Stimulated activated naive B cell treated with anti-CD40 and anti-IgM and Interleukin-4, amounts not matched to agents 10 μg/mL and 1 μg/mL and 100 μg/mL, for 72 hours (primary cell): ENCODE measurements at places on chromosomes 7 and 10.

- DNase-seq: no peak
These were observed 190.3 kb upstream of the TMEM196 start for GRCh38 chr7:19963695-19964094.

DNA sequence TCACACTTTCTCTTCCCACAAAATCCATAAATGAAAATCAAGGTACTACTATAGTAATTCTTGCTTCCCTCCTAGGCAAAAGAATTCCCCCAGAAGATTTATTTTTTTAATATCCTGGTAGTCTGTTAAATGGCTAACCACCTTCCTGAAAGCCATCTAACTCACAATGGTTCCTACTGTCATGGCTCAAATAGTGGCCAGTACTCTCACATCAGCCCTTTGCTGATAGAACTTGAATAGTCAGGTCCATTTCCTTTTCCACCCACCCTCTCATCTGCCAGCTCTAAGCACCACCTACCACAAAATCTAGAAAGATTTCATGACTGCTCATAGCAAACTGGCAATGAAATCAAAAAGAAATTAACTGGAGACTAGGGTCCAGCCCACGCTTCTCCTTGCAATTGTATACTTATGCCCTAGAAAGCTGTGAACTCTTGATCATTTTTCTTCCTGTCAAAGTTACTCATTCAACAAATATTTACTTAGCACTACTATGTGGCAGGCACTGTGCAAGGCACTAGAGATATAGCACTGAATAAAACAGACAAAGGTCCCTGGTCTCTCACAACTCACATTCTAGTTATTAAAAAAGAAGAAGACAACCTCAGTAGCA, 60.4 kb downstream of the ARMH3 start:
- DNase-seq: no peak

- no peak for DNase-seq
These were observed 50.8 kb upstream of the EGR2 start for GRCh38 chr10:62866941-62867340.

GRCh38 chr7:28544453-28545117, 132.3 kb downstream of the CREB5 start:
- DNase-seq: no peak

- no peak for DNase-seq
These were observed 21.3 kb upstream of the AGR2 start for GRCh38 chr7:16826060-16826459.

DNA sequence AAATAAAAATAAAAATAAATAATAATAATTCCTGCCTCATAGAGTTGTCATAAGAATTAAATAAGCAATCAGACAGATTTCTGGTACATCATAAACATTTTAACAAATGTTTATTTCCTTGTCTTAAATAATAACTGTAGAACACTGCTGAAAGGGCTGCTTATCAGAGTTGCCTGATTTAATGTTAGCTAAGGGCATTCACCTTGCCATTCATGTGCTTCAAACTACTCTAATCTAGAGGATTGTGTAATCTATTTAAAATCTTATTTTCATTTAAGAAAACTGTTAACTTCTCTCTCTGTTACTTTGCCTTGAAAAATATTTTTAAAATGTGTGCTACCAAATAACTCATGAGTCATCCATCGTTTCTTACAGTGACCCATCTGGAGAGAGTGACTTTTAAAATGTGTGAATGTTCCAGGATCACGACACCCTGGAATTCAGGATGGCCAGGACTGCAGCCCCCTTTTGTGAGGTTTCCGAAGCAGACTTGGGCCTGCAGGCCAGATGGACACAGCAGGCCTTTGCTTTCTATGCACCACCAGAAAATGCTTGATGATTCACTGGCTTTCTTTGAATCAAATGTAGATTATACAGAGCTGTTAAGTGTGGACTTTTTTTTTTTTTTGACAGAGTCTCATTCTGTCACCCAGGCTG, 109.1 kb upstream of the TNS3 start:
- no peak for DNase-seq

DNA sequence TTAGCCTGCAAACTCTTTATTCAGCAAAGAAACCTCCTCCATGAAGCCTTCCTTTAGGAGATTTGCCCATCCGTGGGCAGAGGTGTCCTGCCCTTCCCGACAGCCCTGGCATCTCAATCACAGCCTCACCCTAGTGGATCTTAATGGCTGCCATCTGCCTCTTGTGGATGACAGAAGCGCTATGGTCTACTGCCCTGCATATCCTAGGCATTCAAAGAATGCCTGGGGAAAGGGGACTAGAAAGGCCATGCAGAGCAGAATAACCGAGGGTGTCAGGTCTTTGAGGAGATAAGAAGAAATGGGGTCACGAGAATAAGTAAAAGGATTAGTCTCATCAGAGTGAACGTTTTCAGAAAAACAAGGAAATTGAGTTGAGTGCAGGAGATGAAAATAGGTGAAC, 57.7 kb upstream of the SPOCK2 start:
- DNase-seq: no peak

DNA sequence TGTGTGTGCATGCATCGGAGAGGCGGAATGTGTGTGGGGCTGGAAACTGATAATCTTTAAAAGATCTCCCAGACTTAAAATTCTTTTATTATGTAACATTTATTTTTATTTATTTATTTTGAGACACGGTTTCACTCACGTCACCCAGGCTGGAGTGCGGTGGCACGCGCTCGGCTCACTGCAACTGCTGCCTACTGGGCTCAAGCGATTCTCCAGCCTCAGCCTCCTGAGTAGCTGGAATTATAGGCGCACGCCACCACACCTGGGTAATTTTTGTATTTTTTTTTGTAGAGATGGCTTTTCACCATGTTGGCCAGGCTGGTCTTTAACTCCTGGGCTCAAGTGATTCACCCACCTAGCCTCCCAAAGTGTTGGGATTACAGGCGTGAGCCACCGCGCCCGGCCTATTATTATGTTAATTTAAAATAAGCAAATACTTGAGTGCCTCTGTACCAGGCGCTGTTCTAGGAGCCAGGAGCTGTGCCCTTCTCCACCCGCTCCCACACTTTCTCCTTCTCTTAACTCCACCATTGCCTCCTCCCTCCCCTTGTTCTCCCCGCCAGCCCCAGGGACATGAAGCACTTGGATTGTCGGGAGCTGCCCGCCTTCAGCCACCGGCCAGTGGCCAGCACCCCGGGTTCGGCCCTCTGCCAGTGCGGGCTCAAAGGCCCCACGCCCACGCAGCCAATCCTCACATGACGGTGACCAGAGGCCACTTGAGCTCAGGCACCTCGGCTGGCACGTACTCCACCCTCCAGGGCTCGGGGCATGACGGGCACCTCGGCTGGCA, 163.6 kb downstream of the DNAJB6 start:
- no peak for DNase-seq

DNA sequence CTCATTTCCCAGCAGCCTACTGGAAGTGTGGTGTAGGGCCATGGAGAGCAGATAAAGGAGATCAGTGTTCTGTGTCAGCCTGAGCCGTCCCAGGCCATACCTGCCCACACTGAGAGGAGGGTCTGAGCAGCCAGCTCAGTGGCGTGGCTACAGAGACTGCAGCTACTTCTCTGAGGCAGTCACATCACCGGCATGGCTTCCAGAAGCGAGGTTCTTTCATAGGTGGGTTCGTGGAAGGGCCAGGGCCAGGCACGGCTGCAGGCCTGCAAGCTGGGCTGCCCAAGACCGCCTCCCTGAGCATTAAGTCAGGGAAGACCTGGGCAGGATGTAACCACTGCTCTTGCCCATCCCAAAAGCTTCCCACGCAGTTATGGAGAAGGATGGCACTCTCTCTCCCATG, 34.9 kb downstream of the LDB3 start:
- DNase-seq: no peak

GRCh38 chr7:148368562-148368961, 222.0 kb upstream of the C7orf33 start:
- DNase-seq: peak; percentile 1

- no peak for DNase-seq
These were observed 350.0 kb downstream of the GLRX3 start for GRCh38 chr10:130485958-130486895.

DNA sequence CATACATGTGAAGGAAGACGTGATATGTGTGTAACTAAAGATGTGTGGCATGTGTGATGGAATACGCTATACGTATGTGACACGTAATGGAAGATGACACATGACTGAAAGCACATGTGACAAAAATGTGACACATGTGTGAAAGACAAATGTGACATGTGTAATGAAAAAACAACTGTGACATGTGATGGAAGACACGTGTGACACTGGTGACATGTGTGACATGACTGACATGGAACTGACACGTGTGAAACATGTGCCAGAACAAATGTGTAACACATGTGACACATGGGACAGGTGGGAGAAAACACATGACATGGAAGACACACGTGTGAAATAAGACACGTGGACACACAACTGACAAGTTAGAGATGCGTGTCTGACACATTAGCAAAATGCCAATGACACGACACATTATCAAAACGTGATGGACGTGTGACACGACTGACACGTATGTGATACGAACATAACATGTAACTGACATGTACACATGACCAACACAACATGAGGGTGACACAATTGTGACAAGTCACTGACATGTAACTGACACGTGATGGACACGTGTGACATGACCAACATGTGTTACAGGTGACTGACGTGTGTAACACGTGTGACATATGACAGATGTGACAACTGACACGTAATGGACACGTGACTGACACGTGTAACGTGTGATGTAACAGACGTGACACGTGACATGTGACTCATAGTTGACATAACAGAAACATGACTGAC, 24.4 kb downstream of the CRPPA start:
- no peak for DNase-seq

GRCh38 chr10:71216751-71217265, 4.4 kb downstream of the UNC5B start:
- DNase-seq: no peak

DNA sequence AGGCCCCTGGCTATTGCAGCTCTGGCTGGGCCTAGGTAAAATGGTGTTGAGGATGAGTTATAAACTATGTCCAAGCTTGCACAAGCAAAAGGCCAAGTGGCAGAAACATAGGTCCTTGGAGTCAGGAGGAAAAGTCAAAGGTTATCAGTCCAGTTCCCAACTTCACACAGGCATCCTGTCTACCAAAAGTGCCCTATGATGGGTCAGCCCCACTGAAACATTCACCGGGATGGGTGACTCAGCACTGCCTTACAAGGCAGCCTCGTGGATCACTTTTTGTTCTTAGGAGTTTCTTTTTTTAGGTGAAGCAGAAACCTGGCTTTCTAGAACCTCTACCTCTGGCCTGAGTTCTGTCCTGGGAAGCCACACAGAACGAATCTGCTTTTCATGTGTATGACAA, 158.8 kb upstream of the LYZL2 start:
- DNase-seq: no peak

- DNase-seq: peak; percentile 21
These were observed 3.2 kb downstream of the SFMBT2 start for GRCh38 chr10:7407368-7408290.

DNA sequence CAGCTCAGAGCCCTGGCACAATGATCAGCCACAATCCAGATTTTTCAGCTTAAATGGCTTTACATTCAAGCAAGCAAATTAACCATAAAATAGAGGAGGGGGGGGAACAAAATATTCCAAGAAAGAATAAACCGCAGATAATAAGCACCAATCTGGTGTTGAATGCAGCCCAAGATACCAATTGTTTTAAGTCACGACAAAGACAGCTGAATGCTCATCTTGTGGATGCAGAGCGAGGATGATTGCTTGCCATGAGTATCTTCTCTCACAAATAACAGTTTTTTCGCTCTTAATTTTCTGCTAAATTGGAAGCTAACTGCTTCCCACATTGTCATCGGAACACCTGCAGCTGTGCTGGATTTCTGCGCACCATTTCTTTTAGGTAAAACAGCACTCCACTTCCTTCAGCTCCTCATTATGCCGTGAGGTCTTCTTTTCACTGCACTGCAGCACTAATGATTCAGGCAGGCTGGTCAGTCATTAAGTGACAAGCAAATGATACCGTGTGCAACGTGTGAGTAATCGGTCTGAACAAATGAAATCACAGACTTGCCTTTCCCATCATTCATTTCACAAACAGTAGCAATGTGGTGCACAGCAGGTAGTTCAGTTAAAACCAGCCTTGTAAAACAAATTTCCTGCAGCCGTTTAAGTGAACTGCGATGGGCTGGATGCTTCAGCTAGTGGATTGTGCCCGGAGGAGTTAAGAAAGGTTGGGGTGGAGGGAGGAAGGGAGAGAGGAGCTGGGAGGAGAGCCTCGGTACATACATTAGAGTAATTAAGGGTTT, 106.4 kb upstream of the CDCA7L start:
- no peak for DNase-seq

- no peak for DNase-seq
These were observed 555.0 kb downstream of the INHBA start for GRCh38 chr7:41147606-41148485.

DNA sequence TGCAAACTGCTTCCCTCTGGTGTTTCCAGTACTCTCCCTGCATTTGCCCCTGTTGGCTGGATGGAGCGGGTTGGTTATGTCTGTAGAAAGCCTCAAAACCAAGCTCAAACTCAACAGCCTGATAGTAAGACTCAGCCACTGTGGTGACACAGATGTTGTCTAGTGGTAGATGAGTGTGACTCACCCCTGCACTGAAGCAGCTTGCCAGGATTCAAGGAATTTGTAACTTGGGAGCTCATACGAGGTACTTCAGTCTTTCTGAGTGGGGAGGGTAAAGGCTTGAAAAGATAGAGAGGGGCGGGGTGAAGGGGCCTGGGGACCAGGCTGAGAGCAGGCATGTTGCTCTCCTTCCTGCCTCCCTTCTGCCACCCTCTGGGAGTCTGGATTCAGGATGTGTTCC, 22.9 kb upstream of the AQP1 start:
- no peak for DNase-seq

GRCh38 chr10:53269482-53269881, 496.9 kb upstream of the MBL2 start:
- no peak for DNase-seq

- DNase-seq: no peak
These were observed 158.5 kb downstream of the PTPRN2 start for GRCh38 chr7:158428837-158429753.

- DNase-seq: no peak
These were observed 104.9 kb upstream of the C7orf33 start for GRCh38 chr7:148485618-148486017.

DNA sequence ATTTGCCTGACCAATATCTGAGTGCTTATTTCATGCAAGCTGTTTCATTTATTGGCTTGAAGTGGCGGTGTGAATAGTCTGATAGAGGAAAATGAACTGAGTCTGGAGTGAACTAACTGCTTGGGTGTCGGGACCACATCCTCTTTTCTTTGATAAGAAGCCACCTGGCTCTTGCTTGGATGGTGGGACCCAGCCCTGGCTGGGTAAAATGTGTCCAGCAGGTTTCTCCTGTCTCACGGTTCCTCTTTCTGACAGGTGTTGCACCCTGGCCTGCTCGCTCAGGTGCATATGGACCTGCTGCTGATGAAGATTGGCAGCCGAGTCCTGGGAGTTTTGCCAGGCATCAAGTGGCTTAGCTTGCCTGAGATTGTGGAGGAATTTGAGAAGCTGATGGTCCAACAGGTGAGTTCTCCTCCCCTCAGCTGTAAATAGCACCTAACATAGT, 1.6 kb downstream of the ADCK2 start:
- DNase-seq: no peak

GRCh38 chr10:104351061-104351702, 2.5 kb upstream of the CFAP58 start:
- no peak for DNase-seq
